ENCODE measurements at places on chromosomes 1 and 21. TPM values are rescaled to one million over a fixed set of nuclear protein-coding genes. Genes with fewer than 3 reads are reported as not detected.
A peak's percentile ranks its signal among the peaks of the same experiment; 100 is the strongest.

SYDE2 gene
- total RNA-seq, result 0.84 TPM

DNA sequence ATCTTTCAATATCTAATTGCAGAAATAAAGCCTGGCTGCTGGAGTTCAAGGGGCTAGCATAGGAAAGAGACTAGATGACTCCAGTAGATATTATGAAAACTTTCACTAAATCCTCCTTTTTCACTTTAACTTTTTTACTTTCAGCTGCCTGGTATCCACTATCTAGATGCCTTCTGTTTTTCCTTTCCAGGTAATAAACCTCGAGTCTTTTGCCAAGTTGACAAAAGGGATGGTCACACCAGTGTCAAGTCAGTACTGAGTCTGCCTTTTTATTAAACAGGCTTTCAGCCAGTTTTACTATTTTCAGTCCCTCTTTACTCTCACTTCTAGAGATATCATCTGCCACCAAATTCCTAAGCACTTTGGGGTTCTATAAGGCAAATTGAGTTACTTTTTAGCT, 195.6 kb downstream of the FGGY start:
- no peak for ATAC-seq

- no peak for ATAC-seq
Measured at GRCh38 chr1:217522277-217522676, 108.6 kb downstream of the GPATCH2 start.

- ATAC-seq, result no peak
Measured at GRCh38 chr1:8510041-8510823, 192.3 kb downstream of the SLC45A1 start.

GRCh38 chr21:26965907-26966581, 844 bp downstream of the ADAMTS5 start:
- peak; percentile 18 for ATAC-seq

All from esophagus mucosa (tissue), 1 donor.